Activated CD4-positive, alpha-beta T cell treated with anti-CD3 and anti-CD28 coated beads for 4 hours (primary cell): ENCODE measurements at places on chromosomes 2 and 18.

DNA sequence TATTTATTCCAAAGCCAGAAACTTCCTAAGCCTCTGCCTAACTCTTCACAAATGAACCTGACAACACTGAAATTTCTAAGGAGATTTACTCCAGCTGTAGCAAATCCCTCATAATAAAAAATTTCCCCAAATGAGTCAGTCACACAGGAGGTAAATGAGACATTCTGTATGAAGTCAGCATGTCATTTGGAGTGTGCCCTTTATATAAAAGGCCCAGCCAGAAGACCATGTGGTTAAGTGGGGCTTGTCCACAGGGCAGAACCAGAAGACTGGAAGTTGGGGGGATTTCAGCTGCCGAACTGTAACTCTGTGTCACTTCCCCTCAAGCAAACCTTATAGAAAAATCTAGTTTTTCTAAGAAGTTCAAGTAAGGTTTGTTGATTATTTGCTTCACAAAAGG, 30.2 kb downstream of the NRP2 start:
- DNase-seq, result no peak

- DNase-seq, result no peak
Observed at GRCh38 chr2:239600650-239601049, 199.8 kb upstream of the HDAC4 start.

GRCh38 chr2:113910967-113911678, 21.2 kb downstream of the ACTR3 start:
- no peak for DNase-seq

GRCh38 chr18:45974088-45974536, 7.0 kb upstream of the EPG5 start:
- DNase-seq, result peak; percentile 68

DNA sequence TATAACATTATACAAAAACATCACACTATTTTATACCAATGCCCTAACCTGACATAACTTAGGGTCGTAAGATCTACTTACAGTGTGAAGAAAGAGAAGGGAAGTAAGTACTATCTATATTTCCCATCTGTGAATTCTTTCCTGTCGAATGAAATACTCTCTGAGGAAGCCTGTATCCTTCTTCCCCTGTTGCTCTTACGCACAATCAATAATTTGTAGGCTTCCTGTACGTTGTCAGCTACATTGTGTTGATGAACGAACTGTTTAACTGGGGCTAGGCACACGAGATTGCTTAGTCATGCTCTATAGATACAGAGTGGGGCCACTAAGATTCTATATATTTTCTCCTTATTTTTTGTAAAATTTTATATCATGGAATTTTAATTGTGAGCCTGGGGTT, 1125.0 kb upstream of the CELF4 start:
- DNase-seq, result no peak

DNA sequence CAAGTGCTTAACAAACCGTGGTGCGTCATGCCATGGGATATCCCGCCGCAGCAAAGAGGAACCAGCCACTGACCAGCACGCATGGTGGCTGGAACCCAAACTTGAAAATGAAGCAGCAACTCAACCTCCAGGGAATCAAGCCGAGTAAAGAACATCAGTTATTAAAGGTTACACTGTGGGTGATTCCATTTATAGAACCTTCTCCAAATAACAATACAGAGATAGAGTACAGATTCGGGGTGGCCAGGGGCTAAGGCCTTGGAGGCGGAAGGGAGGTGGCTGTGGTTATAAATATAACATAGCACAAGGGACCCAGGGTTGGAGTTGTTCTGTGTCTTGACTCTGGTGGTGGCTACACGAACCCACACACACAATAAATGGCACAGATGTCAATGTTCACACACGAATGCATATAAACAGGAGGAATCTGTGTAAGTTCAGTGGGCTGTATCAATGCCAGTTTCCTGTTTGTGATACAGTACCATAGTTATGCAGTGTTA, 123.1 kb downstream of the EIPR1 start:
- no peak for DNase-seq

DNA sequence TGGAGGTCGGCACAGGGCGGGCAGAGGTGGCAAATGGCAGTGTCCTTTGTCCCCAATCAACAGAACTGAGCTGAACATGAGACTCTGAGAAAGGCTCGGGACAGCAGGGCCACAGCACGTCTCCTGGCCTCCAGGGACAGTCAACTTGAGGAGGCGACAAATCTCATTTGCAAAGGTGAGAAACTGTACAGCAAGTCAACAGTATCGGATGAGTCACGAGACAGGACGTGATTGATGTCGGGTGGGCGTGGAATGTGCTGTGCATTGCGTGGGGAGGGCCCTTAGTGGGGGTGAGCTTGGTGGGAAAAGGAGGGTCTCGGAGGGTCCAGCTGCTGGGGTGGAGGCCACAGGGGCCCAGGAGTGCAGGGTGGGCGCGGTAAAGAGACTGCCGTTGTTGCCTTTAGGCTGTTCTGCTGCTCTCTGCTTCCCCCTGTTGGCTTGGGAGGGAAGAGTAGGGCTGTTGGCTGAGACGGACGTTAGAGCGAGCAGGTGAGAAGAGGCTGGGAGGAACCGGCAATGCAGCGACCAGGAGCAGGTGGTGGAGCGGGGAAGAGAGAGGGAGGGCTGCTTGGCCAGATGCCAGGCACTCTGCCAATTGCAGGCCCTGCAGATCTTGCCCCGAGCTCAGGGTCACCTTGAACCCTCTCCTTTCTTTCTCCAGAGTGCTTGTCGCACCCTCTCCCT, 164.3 kb downstream of the BCL2 start:
- DNase-seq, result peak; percentile 88
